CD4-positive, CD25-positive, alpha-beta regulatory T cell (primary cell): ENCODE measurements at places on chromosomes 5 and 9. TPM values are rescaled to one million over a fixed set of nuclear protein-coding genes. Genes with fewer than 3 reads are reported as not detected.

The SPRY4 gene
- 0.52 TPM for total RNA-seq

The NMUR2 gene
- not detected for total RNA-seq

- no peak for DNase-seq
- no peaks in the 10 kb centered on the region for H3K27me3 ChIP-seq
- no peak overlapping the region for H3K4me3 ChIP-seq
- no peaks in the 10 kb centered on the region for H3K36me3 ChIP-seq
- no peaks in the 10 kb centered on the region for H3K4me1 ChIP-seq
- no peak overlapping the region for H3K27ac ChIP-seq
These were observed 69.0 kb downstream of the MEF2C start for GRCh38 chr5:88813805-88814575.

The ANKRD31 gene
- total RNA-seq, result 0.52 TPM

The MAMDC2 gene
- total RNA-seq, result 0.10 TPM

- no peak overlapping the region for H3K27ac ChIP-seq
- peaks cover 35% of the 10 kb centered on the region for H3K36me3 ChIP-seq
- no peak for DNase-seq
- no peaks in the 10 kb centered on the region for H3K27me3 ChIP-seq
These were observed 1.6 kb upstream of the INPP5E start for GRCh38 chr9:136441191-136441680.

DNA sequence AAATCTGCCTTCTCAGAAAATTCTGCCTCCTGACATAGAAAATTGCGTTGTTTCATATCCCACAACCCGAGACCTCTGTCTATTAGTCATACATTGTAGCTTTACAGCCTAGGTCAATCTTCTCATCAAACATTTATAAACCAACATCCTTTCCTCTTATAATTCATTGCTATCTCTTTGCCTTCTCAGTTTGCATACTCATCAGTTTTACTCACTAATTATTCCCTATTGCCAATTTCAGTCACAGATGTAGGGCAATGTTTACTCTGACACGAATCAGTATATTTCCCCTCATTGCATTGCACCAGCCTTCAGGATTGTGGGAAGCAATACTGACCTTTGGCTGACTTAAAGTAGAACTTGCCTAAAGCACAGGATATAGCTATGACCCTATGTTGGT is 247.2 kb downstream of the CEMIP2 start:
- no peak overlapping the region for H3K27ac ChIP-seq
- no peak overlapping the region for H3K4me3 ChIP-seq
- H3K4me1 ChIP-seq, result no peaks in the 10 kb centered on the region
- no peak for DNase-seq
